Calu3 (cell line): ENCODE measurements at places on chromosomes 5 and 9. TPM values are rescaled to one million over a fixed set of nuclear protein-coding genes. Genes with fewer than 3 reads are reported as not detected.

- DNase-seq: no peak
Measured at GRCh38 chr5:168109441-168109840, 182.0 kb upstream of the WWC1 start.

PKD2L2 gene
- total RNA-seq: not detected in 2 replicates

CEMIP2 gene
- 89.0 and 122 TPM in 2 replicates for total RNA-seq

CCDC180 gene
- 3.0 and 6.3 TPM in 2 replicates for total RNA-seq

DNA sequence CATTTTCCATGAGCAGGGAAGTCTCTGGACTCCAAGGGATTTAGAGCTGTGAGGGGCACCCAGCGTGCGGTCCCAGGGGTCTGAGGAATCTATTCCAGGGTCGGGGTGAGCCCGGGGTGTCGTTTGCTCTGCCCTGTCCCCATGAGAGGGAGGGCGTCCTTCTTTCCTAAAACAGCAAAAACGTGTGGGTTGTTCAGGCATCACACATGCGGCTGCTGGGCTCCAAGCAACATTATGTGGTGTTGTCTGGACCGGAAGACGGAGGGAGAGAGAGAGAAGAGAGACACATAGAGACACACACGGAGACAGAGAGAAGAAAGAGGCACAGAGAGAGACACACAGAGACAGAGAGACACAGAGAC lies 42.7 kb upstream of the COL5A1 start:
- DNase-seq: no peak

DNA sequence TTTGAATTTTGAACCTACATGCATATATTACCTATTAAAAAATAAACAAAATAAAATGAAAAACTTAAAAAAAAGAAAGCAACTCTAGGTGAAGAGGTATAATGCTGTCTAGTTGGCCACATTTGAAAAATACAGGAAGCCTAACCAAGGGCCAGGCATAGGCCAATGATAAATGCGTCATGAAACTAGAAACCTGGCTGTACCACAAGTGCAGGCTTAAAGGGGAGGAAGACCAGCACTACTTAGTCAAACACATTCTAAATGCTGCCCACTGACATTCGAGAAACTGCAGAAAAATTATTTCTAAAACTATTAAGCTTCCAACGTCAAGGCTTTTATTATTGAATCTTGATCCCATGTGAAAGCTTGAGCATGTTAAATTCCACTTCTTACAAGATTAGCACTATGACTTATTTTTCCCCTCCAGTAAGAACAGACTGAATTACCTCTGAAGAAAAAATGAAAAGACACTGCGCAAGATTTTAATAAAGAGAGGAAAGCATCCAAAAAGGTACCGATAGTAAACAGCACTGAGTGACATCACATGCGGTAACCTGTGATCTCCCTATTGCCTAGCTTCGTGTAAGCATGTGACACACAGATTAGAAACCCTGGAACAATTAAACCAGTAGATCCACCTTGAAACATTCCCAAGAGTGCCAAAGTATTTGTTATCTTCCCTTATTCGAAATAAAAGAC lies 16.2 kb downstream of the CDC14B start:
- no peak for DNase-seq

GRCh38 chr9:83932011-83932410 lies 10.8 kb upstream of the KIF27 start:
- no peak for DNase-seq

GRCh38 chr9:87954230-87954629 lies 20.1 kb downstream of the CDK20 start:
- no peak for DNase-seq

DNA sequence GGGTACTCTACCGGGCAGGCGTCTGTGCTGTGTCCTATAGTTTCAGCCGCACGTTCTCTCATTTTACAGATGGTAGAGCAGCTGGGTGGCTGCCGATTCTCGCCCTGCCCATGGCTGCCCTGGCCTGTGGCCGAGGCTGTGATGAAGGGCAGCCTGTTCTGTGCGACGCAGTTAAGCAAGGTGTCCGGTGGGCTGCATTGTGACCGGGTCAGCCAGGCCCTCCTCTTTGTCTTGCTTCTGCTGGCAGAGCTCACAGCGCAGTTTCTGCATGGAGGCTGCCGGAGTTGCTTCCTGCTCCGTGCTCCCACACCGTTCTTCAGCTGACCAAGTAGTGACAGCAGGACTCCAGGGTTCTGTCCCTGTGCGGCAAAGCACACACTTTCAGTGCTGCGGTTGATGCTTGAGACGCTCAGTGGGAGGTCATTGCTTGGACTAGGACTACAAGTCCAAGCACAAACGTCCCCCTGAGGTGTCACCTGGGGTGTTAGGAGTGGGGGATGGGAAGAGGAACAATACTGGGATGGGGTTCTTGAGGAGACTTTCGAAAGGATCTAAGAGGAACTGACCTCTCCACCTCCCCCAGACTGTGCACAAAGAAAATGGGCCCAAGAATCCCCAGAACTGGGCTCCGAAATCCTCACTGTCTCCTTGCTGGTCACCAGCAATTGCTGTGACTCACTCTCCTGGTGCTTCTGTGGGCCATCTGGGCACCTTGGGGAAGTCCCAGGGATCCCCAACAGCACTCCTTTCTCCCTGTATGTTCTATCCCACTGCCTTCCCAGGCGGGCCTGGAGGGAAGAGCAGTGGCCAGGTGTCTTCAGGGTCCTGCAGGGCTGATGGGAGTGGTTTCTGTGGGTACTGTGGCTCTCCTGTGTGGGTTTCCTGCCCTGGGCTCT lies 58.2 kb downstream of the GADD45G start:
- DNase-seq: no peak

GRCh38 chr5:170971-171800 lies 20.1 kb upstream of the LRRC14B start:
- DNase-seq: no peak

DNA sequence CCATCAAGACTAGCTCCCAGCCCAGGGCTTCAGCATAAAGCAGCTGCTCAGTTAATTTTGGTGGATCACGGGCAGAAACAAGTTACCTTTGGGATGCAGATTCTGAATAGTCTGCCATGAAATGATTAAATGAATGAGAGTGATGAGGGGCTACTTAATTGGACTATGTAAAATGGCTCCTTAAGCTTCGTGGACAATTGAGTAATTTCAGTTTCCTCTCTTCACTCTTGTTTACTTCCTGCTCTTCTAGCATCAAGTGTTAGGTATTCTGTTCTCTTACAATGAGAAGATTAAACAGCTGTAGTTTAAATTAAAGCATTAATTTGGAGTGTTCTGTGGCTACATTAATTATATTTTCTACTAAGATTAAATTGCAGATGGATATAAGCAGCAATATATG lies 28.1 kb downstream of the PIK3R1 start:
- no peak for DNase-seq

GRCh38 chr5:145510769-145511168 lies 324.4 kb downstream of the PRELID2 start:
- DNase-seq: no peak

DNA sequence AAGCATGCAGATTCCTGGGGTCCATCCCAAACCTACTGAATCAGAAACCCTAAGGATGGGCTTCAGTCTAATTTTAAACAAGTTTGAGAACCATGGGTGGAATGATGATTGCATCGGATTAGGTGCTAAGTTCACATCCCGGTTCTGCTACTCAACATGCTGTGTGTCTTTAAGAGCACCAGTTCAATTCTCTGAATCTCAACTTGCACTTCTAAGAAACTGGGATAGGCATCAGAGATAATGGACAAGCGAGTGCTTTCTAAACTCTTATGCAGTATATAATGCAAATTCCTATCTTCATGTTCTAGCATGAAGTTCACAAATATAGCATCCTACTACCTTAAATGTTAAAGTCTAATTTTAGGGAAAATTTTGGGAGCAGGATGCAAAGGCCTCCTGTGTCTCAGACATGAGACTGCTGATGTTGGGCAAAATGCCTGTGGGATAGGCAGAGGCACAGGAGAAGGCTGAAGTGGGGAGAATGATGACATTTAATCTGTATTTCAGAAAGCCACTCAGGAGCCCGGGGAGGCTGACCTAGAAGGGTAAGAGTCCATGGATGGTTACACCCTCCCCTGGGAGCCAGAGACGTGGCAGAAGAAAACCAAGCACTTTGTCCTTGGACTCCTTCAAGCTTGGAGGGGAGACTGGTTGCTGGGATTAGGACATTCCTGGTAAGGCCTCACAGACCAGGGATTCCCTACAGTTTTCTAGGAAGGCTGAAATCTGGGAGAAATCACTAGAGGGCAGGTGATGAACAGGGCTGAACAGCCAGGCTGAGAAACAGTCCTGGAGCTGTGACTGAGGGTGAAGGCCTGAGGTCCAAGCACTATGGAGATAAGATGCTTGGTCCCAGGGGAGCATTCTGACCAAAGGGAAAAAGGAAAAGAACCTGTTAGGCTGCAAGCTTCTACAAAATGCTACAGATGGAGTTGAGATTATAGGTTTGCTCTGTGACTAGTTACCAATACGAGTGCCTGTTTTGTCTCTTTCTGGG lies 311.9 kb upstream of the PANK3 start:
- DNase-seq: no peak

DNA sequence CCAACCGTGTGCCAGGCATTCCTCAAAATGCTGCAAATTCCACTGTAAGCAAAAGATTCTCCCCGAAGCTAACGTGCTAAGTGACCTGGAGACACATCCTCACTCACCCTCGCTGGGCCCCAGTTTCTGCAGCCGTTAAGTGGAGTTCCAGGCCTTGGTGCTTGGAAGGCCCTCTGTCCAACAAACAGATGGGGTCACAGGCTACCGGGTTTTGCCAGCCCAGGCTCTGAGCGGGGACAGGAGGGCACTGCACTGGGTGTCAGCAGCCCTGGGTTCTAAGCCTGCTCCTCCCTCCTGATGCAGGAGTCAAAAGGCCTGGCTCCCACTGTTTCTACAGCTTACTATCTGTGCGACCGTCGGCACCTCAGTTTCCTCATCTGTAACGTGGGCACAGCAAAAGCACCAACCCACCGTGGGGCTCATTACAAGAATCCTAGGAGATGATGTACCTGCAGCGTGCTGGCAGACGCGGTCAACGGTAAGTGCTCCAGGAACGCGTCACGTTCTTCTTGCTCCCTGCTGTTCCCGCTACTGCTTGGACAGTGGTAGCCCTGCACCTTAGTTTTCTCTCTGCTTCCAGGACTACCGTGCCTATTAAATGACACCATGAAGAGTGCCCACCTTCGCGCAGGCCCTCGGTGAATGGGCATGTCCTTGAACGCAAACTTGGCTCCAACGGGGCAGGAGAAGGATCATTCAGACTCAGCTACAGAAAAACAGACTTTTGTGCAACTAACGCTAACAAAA lies 84.8 kb downstream of the ADAMTS2 start:
- DNase-seq: no peak

DNA sequence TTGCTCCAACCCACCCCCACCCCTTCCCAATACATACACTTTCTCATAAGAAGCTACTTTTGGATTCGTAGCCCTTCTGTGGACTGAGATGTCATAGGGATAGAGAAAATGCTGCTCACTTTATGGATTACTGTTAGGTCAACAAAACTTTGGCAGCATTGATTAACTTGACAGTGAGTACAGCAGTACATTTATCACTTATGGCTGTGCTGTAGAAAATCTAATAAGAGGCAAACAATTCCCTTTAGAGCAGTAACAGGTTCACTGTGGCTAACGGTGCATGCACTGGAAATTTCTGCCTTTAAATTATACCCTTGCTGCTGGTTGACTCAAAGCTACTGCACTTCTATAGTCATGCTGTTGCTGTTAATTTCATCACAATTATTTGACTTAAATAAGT lies 59.2 kb downstream of the PPIC start:
- no peak for DNase-seq

DNA sequence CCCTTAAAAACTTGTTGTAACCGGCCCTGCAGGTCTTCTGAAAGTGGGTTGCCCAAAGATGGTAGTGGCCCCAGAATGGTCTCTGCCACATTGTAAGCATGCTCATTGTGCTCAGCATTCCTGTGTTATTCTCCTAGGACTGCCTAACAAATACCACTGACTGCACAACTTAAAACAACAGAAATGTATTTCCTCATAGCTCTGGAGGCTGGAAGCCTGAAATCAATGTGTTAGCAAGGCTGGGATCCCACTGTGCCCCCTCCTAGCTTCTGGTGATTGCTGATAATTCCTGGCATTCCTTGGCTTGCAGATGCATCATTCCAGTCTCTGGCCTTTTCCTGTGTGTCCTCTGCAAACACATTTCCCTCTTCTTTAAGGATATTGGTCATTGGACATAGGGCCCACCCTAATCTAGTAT lies 3.4 kb upstream of the GCNT4 start:
- no peak for DNase-seq

DNA sequence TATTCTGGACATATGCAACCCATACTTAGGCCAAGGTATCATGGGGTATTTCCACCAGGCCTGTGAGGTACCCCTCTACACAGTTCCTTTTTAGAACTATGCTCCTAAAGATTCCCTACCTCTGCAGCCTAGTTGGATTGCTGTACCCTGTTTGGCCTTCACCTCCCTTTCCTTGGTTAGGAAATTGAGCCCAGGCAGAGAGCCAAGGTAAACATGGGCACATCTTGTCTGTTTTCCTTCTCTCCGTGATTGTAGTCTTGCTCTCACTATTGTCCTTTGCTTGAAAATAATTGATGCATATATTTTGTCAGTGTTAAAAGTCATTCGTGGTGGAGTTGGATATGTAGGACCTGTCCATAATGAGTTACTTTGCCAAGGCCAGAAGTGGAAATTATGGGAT lies 26.7 kb downstream of the BDP1 start:
- peak; percentile 40 for DNase-seq

PCDHB15 gene
- total RNA-seq: 1.1 and 1.4 TPM in 2 replicates

DNA sequence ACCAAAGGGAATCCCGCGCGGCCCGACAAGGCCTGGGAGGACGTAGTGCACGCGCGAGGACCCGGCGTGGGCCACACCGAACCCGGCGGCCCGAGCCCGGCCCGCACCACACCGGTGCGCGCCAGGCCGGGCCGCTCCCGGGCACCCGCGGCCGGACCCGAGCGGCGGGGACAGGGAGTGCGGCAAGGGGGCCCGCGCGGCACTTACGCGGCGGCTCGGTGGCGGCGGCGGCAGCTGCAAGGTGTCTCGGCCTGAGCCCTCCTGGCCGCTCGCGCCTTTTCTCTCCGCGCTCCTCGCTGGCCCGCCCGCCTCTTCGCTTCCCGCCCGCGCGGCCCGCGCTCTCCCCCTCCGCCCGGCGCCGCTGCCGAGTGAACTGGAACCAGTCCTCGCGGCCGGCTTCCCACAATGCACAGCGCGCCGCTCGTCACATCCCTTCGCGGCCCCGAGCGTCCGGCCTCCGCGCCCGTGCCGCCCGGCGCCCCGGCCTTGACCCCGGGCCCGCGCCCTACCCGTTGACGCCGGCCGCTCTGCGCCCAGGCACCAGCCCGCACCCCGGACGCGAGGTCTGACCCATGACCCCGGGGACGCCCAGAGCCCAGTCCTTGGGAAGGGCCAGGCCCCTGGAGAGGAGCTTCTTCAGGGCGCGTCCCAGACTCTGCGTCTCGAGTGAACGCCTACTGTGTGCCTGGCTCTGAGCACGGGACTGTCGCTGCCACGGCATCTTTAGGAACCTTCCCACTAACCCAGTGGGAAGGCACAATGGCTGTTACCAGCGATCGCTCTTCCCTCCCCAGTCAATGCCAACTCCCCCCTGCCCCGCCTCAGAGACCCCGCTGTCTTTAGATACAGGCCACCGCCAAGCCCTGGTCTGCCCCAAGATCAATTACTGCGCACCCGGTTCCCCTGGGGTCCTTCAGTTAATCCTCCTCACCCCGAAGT lies at the start of gene MACROH2A1:
MACROH2A1 (minus strand) TSS at position 377 of the 939 bp plus-strand sequence. CDS start 10,138 bp downstream, outside the sequence.
- peak; percentile 92 for DNase-seq

- no peak for DNase-seq
Measured at GRCh38 chr5:148685520-148686134, 31.3 kb upstream of the HTR4 start.

TMEM174 gene
- not detected in 2 replicates for total RNA-seq
